Activated T-cell treated with anti-CD3 and anti-CD28 coated beads for 1 hour (primary cell): ENCODE measurements at places on chromosomes 6 and 20.

DNA sequence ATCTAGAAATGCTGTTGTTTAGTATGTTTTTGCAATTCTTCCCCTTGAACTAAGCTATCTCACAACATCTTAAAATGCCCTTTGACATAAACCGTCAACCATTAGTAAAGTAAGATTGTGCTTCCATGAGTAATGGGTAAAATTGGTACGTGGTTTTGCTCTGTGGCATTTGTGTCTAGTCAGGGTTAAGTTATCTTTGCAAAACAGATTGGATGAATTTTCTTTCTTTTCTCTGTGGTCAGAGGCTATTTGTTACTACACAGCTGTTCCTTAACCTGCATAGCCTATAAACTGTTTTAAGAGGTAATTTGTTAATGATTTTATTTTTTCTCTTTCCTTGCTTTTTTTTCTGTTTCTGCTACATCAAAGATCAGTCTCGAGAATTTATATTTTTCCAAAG lies 75.4 kb downstream of the RPP40 start:
- DNase-seq: no peak

DNA sequence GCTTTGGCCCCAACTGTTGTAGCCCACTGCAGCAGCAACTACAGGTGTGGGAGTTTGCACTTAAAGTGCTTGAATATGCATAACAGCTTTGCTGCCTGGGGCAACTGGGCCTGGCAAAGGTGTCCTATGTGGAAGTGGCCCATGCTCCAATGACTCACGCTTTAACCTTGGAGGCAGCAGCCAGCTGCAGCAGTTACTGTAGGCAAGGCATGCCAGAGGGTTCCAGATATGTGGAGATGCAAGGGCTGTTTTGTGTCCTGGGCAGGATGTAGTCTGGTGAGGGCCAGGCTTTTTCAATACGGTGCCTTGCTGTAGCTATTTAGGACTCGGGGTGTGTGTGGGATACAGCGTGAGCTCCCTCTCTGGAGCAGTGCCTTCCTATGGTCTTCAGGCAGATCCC lies 150.3 kb downstream of the NKAIN2 start:
- no peak for DNase-seq

DNA sequence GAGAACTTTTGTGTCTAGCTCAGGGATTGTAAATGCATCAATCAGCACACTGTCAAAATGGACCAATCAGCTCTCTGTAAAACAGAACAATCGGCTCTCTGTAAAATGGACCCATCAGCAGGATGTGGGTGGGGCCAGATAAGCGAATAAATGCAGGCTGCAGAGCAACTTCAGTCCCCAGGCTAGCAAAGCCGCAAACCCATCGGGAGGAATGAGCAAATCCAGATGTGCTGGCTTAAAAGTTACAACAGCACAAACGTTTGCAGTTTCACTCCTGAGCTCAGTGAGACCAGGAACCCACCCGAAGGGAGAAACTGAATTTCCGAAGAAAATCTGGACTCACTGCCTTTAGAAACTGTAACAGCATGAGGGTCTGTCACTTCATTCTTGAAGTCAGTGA lies 21.9 kb upstream of the MBOAT1 start:
- DNase-seq: no peak

- no peak for DNase-seq
Measured at GRCh38 chr6:95087394-95088097, 489.8 kb upstream of the MANEA start.

GRCh38 chr20:21357844-21358243 lies 39.5 kb downstream of the NKX2-4 start:
- no peak for DNase-seq

- no peak for DNase-seq
Measured at GRCh38 chr20:9130521-9130920, 61.6 kb downstream of the PLCB4 start.

- DNase-seq: no peak
Measured at GRCh38 chr20:55446301-55446700, 559.0 kb downstream of the CBLN4 start.

DNA sequence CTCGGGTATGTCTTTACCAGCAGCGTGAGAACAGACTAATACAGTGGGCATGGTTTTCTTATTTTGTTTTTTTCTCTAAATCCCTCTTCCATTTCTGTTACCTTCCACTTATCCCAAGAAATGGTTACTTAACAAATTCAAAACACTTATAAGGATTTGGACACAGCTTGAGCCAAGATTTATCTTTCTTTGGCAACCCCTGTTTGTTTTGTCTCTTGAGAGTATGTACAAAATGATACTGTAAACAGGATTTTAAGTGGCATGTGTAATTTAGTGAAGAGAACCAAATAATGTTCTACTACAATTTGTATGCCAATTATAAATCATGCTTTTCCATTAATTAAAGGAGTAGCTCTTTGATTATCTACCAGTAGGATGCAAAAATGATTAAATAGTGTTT lies 51.4 kb downstream of the PPP1R14C start:
- no peak for DNase-seq

DNA sequence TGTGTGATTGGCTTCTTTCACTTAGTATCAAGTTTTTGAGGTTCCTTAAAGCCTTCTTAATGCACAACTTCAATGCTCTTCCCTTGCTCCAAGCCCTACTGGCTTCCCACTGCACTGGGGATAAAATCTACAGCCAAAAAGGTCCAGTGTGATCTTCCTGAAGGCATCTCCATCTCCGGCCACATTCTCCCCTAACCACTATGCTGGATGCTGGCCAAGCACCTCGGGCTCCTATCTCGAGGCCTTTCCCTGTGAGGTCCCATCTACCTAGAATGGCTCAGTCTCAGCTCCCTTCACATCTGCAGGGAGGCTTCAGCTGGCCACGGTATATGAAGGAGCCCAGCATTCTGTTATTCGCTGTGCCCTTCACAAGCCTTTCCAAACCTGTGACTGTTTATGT lies 48.1 kb downstream of the CNKSR3 start:
- DNase-seq: no peak
